ENCODE measurements at places on chromosomes 7 and 10.

- DNase-seq: no peak
Measured at GRCh38 chr7:4140933-4141332, 541.2 kb upstream of the FOXK1 start.

DNA sequence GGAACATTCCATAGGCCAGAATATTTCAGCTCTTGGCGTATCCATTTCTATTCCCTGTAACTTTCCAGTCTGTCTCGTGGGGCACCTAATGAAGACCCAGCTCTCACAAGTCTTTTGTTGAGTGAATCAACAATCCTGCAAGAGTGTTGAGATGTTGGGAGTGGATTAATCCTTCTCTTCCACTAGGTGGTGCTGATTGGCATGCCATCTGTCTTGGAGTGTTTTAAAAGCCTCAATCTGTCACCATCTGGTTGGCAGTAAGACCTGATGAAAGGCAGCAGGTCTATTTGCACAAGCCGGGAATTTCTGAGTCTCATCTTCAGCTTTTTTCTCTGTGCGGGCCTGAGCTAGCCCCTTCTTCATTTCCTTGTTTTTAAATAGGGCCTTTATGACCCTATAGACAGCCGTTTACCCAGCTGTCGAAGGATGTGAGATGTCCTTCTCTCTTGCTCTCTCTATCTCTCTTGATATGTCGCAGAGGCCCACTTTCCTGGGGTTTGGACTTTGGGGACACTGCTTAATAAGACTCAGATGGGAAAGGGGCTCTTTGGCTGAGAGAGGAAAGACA lies 180.5 kb downstream of the ZNF365 start:
- DNase-seq: no peak

DNA sequence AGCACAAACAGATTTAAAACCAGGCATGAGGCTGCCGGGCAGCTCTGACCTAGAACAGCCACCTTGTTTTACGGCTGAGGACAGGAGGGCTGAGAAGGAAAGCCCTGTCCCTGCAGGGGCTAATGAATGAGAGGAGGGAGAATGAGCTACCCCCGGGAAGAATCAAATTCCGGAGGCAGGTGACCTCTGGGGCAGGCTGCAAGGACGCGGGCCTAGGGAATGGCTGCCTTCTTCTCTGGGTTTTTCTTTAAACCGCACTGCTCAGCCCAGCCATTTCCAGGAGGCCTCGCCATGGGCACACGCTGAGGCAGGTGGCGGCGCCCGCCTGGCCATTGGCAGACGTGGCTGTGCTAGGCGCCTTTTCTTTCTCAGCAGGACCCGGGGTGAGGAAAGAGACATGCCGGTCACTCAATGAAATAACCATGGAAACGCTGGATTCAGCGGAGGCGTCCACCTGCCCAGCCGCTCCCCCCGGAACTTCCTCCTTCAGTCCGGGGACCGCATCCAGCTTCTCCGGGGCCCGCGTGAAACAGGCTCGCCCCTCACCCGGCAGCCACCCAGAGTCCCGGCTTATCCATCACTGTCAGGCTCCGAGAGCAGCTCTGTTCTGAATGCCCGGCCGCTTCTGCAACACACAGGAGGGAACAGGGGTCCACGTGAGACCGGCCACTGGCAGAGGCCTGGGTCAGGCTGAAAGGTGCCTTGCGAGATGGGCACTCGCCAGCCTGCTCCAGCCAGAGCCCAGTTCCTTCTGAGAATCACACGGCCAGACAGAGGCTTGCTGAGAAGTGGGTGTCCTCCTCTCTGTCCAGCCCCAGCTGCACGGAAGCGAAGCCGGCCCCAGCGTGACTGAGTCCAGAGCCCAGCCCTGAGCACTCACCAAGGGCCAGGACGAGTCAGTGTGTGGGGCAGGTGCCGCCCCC lies 82.1 kb downstream of the PDGFA start:
- no peak for DNase-seq

GRCh38 chr10:128520211-128520815 lies 394.1 kb upstream of the MKI67 start:
- no peak for DNase-seq

- DNase-seq: no peak
Measured at GRCh38 chr7:67773081-67773480, 776.4 kb downstream of the TYW1 start.

GRCh38 chr10:9950070-9950469 lies 1067.6 kb upstream of the CELF2 start:
- DNase-seq: no peak

- DNase-seq: no peak
Measured at GRCh38 chr10:62736168-62736546, 68.4 kb upstream of the ADO start.

- no peak for DNase-seq
Measured at GRCh38 chr7:140621401-140622021, 19.1 kb downstream of the DENND2A start.

- DNase-seq: no peak
Measured at GRCh38 chr7:78635026-78635793, 818.3 kb downstream of the MAGI2 start.

- DNase-seq: no peak
Measured at GRCh38 chr7:149027611-149028345, 527 bp downstream of the PDIA4 start.

DNA sequence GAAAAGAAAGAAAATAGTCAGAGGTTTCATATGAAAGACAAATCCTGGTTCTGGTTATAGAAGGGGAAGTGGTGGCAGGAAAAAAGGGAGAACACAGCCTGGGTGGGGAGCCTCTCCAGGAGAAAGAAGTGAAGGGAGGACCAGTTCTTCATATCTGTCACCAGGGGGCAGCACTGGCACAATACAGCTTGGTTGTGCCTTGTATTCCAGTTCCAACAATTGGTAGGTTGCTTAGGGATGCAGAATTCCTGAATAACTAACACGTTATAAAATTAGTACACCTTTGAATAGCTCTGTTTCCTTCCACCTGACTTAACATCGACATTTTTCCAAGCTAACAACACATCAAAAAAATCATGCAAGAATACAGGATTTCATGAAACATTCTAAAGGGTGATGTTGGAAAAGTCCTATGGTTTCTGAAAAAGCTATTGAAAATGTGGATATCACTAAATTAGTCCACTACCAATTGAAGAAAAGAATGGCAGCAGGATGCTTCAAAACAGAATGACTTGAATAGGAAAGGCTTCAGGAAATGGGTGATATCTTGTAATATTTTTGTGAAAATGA lies 52.9 kb downstream of the CYP26A1 start:
- no peak for DNase-seq

DNA sequence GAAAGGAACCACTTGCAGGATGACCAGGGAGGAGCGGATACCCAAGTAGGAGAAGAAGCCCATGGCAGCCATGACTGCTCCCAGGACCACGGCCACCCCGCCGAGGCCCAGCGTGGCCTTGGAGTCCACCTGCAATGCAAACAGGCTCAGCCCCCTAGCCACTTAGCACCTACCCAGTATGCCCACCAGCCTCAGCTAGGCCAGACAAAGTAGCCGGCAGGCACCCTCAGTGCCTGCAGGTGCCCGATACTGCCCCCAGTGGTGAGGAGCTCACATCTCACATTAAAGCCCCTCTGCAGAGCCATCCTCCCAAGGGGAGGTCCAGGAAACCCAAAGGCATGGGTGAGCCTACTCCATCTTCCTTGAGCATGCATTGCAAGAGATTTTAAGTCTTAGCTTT lies 6.6 kb downstream of the NPC1L1 start:
- no peak for DNase-seq

DNA sequence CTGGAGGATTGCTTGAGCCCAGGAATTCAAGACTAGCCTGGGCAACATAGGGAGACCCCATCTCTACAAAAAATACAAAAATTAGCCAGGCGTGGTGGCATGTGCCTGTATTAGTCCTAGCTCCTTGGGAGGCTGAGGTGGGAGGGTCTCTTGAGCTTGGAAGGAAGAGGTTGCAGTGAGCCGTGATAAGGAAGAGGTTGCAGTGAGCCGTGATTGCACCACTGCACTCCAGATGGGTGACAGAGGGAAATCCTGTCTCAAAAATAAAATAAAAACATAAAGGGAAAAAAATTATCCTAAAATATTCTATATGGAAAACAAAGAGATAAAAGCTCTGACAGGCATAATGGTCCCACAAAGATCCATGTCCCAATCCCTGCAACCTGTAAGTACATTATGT lies 87.9 kb upstream of the KAT6B start:
- no peak for DNase-seq

DNA sequence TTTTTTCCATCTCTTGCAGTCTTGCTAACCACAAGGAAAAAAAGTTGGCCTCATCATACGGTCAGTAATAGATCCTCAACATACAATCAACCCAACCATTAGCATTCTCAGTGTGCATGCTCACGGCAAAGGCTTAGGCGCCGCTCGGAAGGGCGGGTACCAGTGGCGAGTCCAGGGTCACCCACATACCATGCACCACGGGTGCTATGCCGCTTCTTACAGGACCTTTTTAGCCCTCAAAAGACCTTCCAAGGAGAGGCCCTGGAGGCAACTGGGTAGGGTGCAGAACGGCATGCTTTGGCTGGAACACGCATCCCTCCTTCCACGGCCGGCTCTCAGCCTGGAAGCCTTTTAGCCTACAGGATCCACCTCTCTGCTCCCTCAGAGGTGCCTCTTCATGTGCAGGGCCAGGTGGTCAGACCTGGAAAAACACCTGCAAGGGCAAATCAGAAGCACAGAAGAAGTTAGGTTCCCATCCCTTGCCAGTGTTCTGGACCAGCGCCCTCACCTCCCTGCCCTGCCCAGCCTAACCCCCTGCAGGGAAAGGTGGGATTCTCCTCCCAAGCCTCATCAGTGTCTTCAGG lies 5.8 kb downstream of the KLF6 start:
- DNase-seq: no peak

- DNase-seq: peak; percentile 11
Measured at GRCh38 chr10:80253266-80253962, 36.0 kb downstream of the MAT1A start.

DNA sequence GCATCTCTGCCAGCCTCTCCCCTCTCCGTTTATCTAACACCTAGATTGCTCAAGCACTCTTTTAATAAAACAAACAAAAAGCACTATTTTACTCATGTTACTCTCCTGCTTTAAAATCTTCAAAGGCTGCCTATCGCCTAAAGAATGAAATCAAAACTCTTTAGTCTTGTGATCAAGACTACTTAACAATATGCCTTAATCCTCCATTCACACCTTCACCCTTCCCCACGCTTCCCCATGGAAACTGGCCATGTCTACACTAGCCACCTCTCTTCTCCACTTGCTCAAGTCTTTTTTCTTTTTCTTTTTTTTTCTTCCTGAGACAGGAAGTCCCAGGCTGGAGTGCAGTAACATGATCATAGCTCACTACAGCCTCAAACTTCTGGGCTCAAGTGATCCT lies 47.8 kb upstream of the TMEM213 start:
- no peak for DNase-seq

- no peak for DNase-seq
Measured at GRCh38 chr10:15096661-15097010, 519 bp upstream of the RPP38 start.

DNA sequence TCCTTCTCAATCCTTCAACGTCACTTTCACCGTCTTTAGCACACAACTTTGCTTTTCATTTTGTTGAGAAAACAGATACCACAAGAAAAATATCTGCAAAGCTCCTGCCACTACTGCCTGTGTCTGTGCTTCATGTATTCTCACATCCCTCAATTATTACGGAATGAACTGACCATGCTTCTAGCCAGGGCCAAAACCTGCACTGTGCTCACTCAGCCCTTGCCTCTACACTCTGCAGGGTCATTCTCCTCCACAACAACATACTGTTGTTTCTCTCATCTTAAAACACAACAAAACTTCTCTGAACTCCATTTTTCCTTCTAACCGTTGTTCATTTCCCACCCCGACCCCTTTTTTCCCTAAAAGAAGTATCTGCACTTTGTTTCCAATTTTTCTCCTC lies 29.5 kb downstream of the BMPR1A start:
- DNase-seq: no peak

GRCh38 chr10:94286901-94287300 lies 75.8 kb downstream of the NOC3L start:
- no peak for DNase-seq

DNA sequence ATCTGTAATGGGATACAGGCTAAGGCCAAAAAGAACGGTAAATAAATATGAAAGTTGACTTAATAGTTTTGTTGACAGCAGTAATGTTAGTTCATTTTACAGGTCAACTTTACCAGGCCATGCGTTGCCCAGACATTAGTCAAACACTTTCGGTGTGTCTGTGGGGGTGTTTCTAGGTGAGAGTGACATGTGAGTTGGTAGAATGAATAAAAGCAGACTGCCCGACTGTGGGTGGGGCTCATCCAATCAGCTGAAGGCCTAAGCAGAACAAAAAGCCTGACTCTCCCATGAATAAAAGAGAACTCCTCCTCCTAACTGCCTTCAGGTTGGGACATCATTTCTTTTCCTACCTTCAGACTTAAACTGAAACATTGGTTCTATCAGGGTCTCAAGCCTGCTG lies 132.3 kb downstream of the MTPAP start:
- DNase-seq: no peak

DNA sequence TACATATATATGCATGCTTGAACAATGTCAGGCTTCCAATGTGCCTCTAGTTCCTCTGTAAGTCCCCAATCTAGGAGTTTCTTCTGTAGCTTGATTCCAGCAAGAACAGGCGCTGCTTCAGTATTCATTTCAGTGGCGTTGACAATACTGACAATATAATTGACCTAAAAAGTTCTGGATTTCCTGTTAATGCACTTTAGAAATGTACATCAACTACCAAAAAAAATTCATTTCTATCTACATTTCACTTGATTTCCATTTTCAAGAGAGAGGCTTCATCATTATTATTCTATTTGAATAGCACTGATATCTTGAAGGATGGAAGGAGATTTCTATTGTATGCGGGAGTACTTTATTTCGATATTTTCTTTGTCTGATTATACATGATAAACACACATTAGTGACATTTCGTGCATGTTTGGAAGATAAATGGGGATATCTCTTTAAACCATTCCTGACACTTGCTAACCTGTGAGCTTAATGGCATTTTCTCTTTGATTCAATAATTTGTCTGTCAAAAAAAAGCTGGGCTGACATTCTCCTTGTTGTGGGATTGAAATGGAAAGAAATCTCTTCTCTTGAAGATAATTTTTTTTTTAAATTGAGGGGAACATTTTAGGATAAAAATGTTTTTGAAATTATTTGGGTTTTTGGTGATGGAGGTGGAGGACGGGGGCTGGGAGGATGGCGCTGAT lies 568.2 kb downstream of the LRMDA start:
- DNase-seq: no peak

DNA sequence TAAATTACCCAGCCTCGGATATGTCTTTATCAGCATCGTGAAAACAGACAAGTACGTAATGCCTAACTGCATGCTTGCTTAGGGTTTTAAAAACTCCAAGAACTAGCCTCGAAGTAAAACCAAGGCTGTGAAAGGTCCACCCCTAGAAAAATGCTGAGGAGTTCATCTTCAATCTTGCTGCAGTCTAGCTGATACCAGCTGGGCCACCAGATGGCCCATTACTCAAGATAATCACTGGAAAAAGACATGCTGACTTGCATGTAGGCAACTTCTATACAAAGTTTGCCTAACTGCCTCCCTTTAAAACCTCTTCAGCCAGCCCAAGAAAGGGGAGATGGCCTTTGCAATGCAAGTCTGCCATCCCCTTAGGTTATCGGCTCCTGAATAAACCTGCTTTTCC lies 614.1 kb downstream of the GALNT17 start:
- no peak for DNase-seq
